NCI-H2171 treated with DMSO at 0.1 percent for 48 hours (cell line): ENCODE measurements at places on chromosomes 5 and 9.
A peak's percentile ranks its signal among the peaks of the same experiment; 100 is the strongest.

DNA sequence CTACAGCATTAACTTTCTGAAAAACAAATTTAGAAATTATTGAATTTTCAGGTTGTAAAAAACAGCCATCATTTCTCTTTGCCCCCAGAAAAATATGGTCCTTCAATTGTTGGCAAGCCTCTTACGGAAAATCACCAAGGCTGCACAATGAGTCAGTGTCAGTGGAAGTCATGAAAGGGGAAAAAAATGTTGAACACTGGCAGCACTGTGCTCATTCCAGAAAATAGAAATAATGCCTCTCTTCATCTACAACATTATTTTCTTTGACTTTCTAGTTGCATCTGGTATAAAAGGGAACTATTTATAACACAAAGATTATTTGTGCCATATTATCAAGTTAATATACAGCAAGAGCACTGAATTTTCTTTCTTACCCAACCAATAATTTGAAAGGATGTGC, 26.7 kb upstream of the STK32A start:
- DNase-seq, result no peak

- DNase-seq, result no peak
Observed at GRCh38 chr5:134120386-134121138, 6.1 kb downstream of the TCF7 start.

DNA sequence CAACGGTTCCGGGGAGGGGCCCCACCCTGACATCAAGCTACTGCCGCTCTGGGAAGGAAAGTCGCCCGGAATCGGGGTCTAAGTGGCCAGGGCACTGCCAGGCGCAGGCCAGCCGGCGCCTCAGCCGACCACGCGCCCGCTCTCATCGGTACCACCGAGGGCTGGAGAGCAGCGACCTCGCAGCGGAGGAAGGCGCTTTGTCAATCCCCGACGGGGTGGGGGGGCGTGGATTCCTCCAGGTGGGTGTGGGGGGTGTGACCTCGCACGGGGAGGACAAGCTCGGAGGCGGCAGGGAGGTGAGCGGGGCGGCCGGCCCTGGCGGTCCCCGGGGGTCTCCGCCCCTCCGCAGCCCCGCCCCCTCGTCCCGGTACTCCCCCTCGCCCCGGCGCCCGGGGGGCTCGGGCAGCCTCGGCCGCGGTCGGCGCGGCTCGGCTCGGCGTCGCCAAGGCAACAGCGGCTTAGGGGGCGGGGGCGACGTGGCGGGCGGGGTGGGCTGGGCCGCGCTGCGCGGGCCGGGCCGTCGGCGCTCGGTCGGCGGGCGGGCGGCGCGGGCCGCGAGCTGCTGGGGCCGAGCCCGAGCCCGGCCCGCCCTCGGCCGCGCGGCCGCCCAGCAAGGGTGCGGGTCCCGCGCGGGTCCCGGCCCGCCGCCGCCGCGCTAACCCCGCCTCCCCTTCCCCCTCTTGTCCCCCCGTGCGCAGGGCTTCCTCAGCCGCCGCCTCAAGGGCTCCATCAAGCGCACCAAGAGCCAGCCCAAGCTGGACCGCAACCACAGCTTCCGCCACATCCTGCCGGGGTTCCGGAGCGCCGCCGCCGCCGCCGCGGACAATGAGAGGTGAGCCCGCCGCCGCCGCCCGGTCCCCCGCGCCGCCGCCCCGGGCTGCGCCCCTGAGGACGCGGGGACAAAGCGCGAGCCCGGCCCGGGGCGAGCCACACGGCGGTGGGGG, 47.5 kb downstream of the DAB2IP start:
- DNase-seq, result peak; percentile 6

DNA sequence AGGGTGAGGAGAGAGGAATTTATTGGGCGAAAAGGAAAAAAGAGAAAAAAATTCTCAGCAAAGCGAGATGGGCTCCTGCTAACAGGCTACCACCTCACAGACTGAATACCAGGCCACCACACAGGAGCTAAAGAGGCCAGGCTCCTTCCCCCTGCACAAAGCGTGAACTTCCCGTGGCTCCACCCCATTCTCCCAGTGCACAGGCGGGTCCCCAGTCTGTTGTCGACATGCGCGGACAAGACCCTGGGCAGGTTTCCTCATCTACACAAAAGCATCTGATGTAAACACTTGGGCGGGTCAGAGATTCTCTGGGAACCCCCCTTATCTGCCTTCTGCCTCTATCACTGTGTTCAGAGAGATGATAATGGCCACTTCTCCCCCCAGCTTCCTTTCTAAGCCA, 34.2 kb downstream of the IL31RA start:
- DNase-seq, result peak; percentile 22

- DNase-seq, result no peak
Observed at GRCh38 chr5:113520899-113521298, 7.4 kb downstream of the YTHDC2 start.

- no peak for DNase-seq
Observed at GRCh38 chr9:104326912-104327311, 177.2 kb upstream of the OR13F1 start.

DNA sequence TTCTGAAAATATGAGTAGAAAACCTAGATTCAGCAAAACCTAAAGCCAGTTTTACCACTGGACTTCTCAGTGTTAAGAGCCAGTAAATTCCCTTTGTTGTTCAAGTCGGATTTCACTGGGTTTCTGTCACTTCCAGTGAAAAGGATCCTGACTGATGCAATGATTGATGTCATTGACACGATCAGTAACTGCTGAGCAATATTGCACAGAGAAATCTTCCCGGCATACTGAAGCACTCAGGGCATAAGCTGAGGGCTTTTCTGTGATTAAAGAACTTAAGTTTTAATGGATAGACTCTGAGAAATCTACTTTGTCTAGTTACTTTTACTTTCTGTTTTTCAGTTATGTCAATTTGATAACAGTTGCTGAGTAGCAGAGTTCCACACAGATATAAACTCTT, 61.9 kb downstream of the DENND1A start:
- DNase-seq, result no peak

GRCh38 chr5:144088206-144089064, 82.0 kb downstream of the YIPF5 start:
- no peak for DNase-seq

DNA sequence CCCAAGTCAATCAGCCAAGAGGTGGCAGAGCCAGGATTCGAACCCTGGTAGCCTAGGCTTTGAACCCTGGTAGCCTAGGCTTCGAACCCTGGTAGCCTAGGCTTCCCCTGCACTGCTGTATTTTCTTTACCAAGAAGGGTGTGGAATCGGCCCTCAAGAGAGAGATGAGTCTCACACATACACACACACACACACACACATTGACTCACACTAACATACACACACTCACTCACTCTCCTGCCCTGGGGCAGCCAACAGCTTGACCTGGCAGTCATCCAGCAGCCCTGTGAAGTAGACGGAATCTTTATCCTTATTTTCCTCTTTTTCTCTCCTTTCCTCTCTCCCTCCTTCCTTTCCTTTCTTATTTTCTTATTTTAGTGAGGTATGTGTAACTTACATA, 55.4 kb upstream of the RPL26L1 start:
- no peak for DNase-seq

GRCh38 chr9:112617371-112617770, 100.5 kb downstream of the INIP start:
- DNase-seq, result no peak

DNA sequence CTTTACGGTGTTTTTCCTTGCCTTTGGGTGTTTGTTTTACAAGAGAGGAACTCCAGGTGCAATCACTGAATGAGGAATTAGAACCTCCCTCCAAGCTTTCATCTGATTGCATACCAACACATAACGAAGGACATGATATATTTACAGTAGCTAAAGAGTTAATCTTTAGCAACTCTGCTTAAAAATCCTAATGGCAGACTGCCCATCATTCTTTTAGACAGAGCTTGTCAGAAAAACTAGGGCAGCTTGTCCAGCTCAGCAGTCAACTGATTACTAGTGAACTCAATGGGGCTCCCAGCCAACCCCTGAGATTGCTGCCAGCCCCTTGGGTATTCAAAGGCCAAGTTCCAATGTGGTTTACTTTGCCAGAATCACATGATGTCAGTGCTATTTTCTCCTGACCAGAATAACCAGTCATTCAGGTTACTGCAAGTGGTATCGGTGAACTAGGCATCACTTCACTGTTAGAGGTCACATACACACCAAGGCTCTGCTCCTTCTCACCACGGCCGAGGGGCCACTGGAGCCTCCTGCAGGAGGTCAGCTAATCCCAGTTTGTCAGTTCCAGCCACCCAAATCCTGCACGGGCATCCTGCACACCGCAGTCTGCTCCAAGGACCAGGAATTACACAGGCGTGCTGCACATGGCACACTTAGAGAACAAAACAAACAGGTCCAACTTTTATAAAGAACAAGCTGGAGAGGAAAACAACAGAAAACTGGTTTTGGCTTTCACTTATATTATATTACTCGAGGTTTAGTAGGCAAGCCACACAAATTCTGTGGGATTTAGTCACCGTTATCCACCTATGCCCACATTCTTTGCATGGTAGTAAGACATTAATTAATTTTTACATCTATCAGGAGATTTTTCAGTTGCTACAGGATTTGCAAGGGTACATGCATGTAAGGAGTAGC, 62.5 kb downstream of the NFIB start:
- DNase-seq, result no peak

GRCh38 chr5:116885825-116886224, 311.2 kb upstream of the SEMA6A start:
- no peak for DNase-seq

DNA sequence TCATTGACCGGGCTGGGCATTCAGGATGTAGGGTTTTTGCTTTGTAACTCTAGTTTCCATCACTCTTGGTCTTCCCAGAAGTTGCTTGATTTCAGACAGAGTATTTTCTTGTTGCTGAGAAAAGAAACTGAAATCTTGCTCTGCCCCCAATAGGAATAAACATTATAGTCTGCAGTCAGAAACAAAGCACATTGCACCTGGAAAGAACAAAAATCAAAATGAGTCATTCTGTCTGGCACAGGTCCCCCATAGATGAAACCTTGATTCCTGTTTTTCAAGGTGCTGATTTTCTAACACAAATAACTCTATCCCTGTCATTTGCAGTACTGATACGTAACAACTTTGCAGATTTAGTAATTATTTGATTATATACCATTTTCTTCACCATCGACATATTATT, 232.1 kb downstream of the FBXO4 start:
- no peak for DNase-seq

DNA sequence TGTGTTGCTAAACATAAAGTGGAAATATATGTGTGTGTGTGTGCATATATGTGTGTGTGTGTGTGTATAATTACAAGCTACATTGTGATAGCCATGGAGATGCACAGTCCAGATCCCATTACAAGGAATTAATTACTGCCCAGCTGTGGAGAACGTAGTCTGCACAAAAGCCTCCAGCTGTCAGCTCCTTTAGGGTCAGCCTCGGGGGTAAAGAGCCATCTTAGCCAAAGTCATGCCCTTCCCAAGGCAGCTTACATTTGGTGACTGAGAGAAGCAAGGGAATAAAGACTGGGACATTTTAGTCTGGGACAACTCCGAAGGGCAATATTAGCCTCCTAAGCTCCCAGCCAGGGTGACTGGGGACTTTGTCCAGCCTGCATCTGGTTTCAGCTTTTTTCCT, 21.9 kb upstream of the FOCAD start:
- DNase-seq, result no peak

GRCh38 chr9:11338130-11338529, 725.3 kb upstream of the PTPRD start:
- no peak for DNase-seq

- no peak for DNase-seq
Observed at GRCh38 chr5:114339108-114339507, 22.8 kb upstream of the KCNN2 start.

DNA sequence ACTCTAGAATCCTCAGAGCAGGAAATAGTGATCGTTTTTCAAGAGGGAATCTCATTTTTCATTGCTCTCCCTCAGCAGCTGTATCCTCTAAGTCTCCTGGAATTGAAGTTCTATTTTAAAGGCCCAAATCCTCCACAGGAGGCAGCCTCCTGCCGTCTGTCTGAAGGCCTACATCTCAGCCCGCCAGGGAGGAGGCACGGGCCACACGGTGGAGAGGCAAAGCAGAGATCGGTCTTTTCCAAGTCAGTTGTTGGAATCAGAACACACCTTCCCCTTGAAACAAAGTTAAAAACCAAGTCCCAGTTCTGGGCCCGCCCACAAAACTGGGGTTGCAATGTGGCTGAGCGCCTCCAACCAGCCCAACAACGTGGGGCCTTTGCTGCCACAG, 68.7 kb downstream of the RAPGEF1 start:
- no peak for DNase-seq

- no peak for DNase-seq
Observed at GRCh38 chr9:110050925-110051355, 157.0 kb downstream of the C9orf152 start.

- no peak for DNase-seq
Observed at GRCh38 chr9:91578911-91579310, 155.3 kb upstream of the NFIL3 start.

DNA sequence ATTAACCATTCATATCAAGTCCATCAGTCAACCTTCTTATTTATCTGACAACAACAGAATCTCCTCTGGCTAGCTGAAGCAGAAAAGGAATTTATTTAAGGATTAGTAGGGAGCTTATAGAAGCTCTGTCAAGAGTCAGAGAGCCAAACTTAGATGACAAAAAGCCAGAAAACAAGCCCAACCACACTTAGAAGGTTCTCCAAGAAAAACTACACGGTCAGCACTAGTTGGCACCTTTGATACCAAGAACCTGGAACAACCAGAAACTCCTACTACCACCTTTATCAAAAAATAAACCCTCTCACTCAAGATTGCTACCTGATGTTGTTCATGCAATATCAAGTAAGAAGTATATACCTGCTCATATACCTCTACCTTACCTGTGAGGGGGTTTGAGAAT, 36.9 kb downstream of the RANBP6 start:
- DNase-seq, result no peak

DNA sequence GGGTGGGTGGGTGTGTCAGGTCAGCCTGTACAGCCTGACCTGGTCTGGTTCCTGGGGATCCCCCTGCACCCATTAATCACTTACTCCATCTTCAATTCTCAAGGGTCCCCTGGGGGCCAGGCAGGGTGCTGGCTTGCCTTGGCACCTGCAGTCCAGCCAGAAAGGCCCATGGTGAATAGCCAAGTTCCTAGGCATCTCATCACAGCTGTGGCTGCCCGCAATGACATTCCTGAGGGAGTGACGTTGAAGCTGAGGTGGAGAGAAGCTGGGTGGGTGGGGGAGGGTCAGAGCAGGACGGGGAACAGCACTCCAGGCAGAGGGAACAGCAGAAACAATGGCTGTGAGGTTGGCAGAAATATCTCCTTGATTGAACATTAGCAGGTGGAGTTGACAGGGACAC, 10.6 kb downstream of the HMCN2 start:
- no peak for DNase-seq

GRCh38 chr9:14323083-14323971, 9.4 kb upstream of the NFIB start:
- no peak for DNase-seq

- DNase-seq, result no peak
Observed at GRCh38 chr5:4584982-4585381, 555.1 kb upstream of the ADAMTS16 start.

- DNase-seq, result no peak
Observed at GRCh38 chr9:120394058-120394669, 185.8 kb downstream of the CDK5RAP2 start.
